A549 treated with CORT108297 at 1 μM for 4 hours (cell line): ENCODE measurements at places on chromosomes 5 and 9. TPM values are rescaled to one million over a fixed set of nuclear protein-coding genes. Genes with fewer than 3 reads are reported as not detected.

HAPLN1 gene
- total RNA-seq: not detected in 5 replicates

TXNDC8 gene
- total RNA-seq: not detected in 5 replicates

COL23A1 gene
- total RNA-seq: not detected in 5 replicates

QSOX2 gene
- total RNA-seq: 23.6 to 29.8 TPM (median 29.6 TPM) in 5 replicates

PCDHGB1 gene
- 1.3 to 2.0 TPM (median 1.8 TPM) in 5 replicates for total RNA-seq

TNC gene
- total RNA-seq: 0.68 to 1.1 TPM (median 0.92 TPM) in 5 replicates

ZNF658 gene
- 1.7 to 2.2 TPM (median 1.9 TPM) in 5 replicates for total RNA-seq

SPATA31D4 gene
- total RNA-seq: not detected in 5 replicates
